NCI-H1092 (cell line): ENCODE measurements at places on chromosomes 12 and 14.

- peak; percentile 30 for DNase-seq
These were observed 64.1 kb upstream of the OTX2 start for GRCh38 chr14:56874375-56874774.

DNA sequence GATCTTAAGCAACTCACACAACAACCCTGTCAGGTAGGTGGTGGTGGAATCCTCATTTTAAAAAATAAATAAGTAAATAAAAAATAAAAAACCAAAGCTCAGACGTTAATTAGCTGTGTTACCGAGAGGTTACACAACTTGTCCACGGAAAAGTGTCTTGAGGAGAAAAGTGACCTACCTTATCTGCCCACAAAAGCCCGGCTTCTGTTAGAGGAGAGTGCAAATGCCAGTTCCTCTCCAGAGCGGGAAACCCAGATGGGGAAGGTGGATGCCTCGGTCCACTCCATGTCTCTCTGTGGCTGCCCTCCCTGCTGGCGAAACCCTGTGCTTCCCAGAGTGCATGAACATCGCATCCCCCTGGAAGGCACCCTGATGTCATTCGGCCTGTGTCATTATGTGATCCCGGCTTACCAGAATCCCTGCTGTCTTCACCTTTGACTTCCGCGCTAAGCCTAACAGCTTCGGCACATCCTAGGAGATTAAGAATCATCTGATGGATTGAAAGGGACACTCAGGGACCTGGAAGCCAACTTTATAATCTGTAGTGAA, 6.4 kb downstream of the MLXIP start:
- DNase-seq, result no peak

GRCh38 chr12:114166362-114166761, 200.2 kb upstream of the RBM19 start:
- peak; percentile 25 for DNase-seq

GRCh38 chr12:18981732-18982131, 147.8 kb upstream of the PLEKHA5 start:
- no peak for DNase-seq

- DNase-seq, result no peak
These were observed 397.7 kb downstream of the MDGA2 start for GRCh38 chr14:47277703-47278102.

DNA sequence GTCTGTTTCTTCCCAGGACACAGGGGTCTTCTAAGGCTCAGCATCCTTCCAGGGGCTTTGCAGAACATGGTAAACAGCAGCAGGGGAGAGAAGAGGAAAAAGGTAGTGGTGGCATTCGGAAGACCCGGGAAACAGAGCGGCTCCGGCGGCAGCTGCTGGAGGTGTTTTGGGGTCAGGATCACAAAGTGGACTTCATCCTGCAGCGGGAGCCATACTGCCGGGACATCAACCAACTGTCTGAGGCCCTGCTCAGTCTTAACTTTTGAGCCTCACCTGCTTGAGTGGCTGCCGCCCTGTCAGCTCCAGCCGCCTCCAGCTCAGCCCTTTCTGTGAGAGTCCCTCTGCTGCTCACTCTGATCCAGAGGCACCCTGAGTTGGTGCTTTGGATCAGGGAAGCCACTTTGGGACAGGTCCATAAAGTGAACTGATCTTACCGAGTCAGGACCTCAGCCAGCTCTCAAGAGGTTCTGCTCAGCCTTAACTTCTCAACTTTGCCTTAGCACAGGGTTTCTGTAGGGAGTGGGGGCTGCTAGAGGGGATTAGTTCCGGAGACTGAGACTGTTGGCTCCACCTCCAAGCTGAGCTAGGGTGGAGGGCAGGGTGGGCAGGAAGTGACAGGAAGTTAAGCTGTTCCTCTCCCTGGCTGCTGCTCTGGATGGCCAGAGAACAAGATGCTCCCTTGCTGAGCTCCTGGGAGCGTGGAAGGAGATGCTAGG, 5.4 kb downstream of the SDR39U1 start:
- DNase-seq, result no peak

DNA sequence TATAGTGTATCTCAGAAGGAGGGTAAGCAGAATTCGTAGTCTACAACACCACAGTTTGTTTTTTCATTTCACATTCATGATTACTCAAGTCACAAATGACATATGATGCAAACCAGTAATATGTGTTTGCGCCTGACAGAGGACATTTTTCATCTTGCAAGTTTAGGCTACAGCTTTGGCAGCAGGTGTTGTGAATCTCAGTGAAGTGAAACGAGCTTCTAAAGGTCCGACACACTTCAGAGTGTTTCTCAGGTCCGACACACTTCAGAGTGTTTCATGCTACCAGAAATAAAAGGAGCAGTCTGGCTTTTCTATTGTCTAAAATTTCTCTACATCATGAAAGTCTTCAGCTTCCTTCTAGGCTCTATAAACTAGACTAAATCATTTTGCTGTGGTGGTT, 22.7 kb downstream of the CLEC14A start:
- DNase-seq, result no peak
